Natural killer cell (primary cell): ENCODE measurements at places on chromosomes 12 and 14. TPM values are rescaled to one million over a fixed set of nuclear protein-coding genes. Genes with fewer than 3 reads are reported as not detected.

DNA sequence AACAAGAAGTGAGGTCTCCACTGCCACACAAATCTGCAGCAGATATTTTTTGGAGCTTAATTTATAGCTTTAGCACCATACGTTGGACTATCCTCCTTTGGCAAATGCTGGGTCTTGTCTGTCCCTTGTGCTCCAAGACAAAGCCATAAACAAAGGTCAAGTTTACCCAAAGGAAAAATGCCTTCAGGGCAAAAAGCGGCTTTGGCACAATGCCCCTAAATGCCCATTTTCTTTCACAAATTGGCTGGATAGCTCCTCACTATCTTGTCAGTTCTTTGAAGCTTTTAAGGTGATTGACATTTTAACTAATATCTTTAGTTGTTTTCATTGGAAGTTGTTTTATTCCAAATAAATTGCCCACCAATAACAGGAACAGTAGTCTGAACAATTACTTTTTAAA, 59.6 kb downstream of the EML5 start:
- no peak for DNase-seq
- no peaks in the 10 kb centered on the region for H3K36me3 ChIP-seq
- H3K27ac ChIP-seq, result no peak overlapping the region
- no peaks in the 10 kb centered on the region for H3K4me1 ChIP-seq
- H3K4me3 ChIP-seq, result no peak overlapping the region
- no peaks in the 10 kb centered on the region for H3K27me3 ChIP-seq

Gene CMA1
- not detected for total RNA-seq

GRCh38 chr12:13390381-13390861, 193.9 kb downstream of the EMP1 start:
- no peaks in the 10 kb centered on the region for H3K4me1 ChIP-seq
- H3K27ac ChIP-seq, result no peak overlapping the region
- H3K36me3 ChIP-seq, result no peaks in the 10 kb centered on the region
- H3K27me3 ChIP-seq, result no peaks in the 10 kb centered on the region
- H3K4me3 ChIP-seq, result no peak overlapping the region

Gene C1RL
- total RNA-seq, result 29.1 TPM

GRCh38 chr14:20501346-20501745, 4.0 kb upstream of the RNASE10 start:
- no peak overlapping the region for H3K27ac ChIP-seq
- no peak overlapping the region for H3K4me3 ChIP-seq
- no peak for DNase-seq
- H3K27me3 ChIP-seq, result no peaks in the 10 kb centered on the region

GRCh38 chr14:81222691-81223090, 1.9 kb upstream of the GTF2A1 start:
- DNase-seq, result no peak
- no peaks in the 10 kb centered on the region for H3K27me3 ChIP-seq
- peaks cover 11% of the 10 kb centered on the region for H3K4me1 ChIP-seq
- H3K27ac ChIP-seq, result no peak overlapping the region
